CD4-positive, alpha-beta T cell treated with Interleukin-2 at 100 ng/mL for 4 hours (primary cell): ENCODE measurements at places on chromosomes 16 and 17.
A peak's percentile ranks its signal among the peaks of the same experiment; 100 is the strongest.

- no peak for DNase-seq
These were observed 64.1 kb upstream of the TRAP1 start for GRCh38 chr16:3781421-3781820.

- no peak for DNase-seq
These were observed 13.3 kb upstream of the DCAF7 start for GRCh38 chr17:63537001-63537400.

- DNase-seq = no peak
These were observed 8.3 kb downstream of the EFCAB5 start for GRCh38 chr17:29949696-29950095.

DNA sequence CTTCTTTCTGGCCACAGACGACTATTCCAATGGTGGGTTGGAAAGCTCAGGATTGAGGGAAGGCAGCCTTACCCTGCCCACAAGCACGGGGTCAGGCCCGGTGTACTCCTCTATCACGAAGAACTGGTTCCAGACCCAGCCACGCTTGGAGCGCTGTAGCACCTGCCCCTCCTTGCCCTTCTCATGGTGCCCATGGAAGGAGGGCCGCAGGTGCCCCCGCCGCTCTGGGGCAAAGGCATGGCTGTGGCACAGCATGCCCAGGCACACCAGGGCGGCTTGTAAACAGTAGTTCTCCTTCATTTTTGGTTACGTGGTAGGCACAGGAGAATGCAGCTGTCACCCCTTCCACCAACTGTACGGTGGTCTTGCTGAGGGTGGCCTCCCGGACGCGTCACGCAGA, 117.3 kb downstream of the CDH11 start:
- DNase-seq = no peak

- DNase-seq = no peak
These were observed 119.6 kb downstream of the CDH11 start for GRCh38 chr16:65002265-65002664.

DNA sequence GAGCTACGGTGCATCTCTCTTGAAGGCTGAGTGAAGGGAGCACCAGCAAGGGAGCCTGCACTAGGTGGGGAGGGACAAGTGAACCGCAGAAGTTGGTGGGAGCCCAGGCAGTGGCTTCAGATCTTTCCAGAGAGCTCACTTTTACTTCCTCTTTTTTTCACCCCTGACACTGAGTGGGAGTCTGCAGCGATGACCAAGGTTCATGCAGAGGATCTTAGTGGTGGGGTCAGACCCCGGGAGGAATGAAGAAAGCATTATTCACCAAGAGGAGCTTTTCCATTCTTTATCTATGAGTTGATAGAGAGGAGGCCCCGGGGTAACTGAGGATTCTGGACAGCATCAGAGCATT, 3.0 kb upstream of the CCL2 start:
- no peak for DNase-seq

GRCh38 chr16:3946604-3947180, 66.2 kb upstream of the CREBBP start:
- no peak for DNase-seq

GRCh38 chr16:72443809-72444208, 271.9 kb upstream of the PMFBP1 start:
- no peak for DNase-seq

GRCh38 chr17:46976626-46977270, 2.3 kb downstream of the RPRML start:
- DNase-seq = no peak

GRCh38 chr17:6241996-6242395, 171.8 kb downstream of the WSCD1 start:
- no peak for DNase-seq

DNA sequence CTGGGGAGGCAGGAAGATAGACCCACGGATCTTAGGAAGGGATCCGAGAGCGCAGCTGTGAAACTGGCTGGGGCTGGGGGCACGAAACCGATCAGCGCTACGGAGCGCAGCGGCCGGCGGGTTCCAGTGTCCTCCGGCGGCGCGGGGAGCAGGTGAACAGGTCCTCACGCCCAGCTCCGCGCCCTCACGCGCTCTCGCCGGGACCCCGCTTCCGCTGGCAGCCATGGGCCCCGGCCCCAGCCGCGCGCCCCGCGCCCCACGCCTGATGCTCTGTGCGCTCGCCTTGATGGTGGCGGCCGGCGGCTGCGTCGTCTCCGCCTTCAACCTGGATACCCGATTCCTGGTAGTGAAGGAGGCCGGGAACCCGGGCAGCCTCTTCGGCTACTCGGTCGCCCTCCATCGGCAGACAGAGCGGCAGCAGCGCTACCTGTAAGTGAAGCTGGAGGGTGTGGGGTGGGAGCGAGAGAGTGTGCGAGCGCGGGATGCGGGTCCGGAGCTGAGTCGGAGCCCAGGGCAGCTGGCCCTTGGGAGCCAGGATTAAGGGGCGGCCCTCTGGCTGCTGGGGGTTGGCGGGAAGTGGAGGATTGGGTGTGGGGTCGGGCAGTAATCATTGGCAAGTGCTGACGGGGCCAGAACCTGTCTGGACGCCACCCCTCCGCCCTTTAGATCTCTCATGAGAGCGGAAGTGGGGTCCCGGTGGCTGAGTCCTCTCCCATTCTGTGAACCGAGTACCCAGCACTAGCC, 479 bp downstream of the ITGA3 start:
- DNase-seq = peak; percentile 60

DNA sequence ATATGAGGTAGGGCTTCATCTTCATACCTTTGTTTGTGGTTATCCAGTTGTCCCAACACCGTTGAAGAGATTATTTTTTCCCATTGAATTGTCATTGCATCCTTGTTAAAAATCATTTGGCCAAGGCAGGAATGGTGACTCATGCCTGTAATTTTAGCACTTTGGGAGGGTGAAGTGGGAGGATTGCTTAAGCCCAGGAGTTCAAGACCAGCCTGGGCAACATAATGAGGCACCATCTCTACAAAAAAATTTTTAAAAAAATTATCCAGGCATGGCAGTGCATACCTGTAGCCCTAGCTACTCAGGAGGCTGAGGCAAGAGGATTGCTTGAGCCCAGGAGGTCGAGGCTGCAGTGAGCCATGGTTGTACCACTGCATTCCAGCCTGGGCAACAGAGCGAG, 223.9 kb downstream of the TANC2 start:
- no peak for DNase-seq

GRCh38 chr17:36132421-36132831, 28.8 kb downstream of the CCL4 start:
- no peak for DNase-seq

- DNase-seq = peak; percentile 85
These were observed 46.5 kb downstream of the SRCIN1 start for GRCh38 chr17:38559051-38559879.

GRCh38 chr16:71630808-71631207, 4.8 kb downstream of the MARVELD3 start:
- no peak for DNase-seq

DNA sequence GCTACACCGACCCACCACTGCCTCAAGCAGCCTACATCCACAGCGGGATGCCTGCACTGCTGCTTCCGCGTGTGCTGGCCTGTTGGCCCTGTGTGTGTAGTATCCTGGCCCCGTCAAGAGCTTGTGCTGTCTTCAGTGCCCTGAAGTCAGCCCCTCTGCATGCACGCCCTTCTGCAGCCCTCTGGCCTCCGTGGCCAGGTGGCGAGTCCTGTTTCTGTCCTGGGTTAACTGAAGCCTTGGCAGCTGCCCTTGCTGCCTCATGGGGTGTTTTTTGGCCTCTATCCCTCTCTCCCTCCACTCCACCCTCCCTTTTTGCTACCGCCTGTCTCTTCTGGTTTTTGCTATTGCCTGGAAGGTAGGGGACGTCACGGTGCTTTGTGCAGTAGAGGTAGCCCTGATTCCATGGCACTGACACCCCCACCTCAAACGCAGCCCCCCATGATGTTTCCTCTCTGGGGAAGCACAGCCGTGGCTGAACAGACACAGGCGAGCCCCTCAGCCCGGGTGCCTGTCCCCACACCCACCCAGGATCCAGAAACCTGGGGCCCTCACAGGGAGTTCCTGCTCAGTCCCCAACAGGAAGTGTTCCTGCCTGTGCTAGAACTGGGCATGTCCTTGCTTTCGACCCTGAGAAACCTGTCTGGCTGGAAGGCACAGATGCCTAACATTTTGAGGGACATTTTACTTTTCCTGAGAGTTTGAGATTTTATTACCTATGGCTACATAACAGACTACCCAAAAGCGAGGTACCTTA, 18.8 kb upstream of the AMZ2 start:
- no peak for DNase-seq

- no peak for DNase-seq
These were observed 18.6 kb downstream of the CD300LB start for GRCh38 chr17:74512624-74513091.

GRCh38 chr16:80570106-80570478, 29.3 kb downstream of the DYNLRB2 start:
- DNase-seq = no peak

DNA sequence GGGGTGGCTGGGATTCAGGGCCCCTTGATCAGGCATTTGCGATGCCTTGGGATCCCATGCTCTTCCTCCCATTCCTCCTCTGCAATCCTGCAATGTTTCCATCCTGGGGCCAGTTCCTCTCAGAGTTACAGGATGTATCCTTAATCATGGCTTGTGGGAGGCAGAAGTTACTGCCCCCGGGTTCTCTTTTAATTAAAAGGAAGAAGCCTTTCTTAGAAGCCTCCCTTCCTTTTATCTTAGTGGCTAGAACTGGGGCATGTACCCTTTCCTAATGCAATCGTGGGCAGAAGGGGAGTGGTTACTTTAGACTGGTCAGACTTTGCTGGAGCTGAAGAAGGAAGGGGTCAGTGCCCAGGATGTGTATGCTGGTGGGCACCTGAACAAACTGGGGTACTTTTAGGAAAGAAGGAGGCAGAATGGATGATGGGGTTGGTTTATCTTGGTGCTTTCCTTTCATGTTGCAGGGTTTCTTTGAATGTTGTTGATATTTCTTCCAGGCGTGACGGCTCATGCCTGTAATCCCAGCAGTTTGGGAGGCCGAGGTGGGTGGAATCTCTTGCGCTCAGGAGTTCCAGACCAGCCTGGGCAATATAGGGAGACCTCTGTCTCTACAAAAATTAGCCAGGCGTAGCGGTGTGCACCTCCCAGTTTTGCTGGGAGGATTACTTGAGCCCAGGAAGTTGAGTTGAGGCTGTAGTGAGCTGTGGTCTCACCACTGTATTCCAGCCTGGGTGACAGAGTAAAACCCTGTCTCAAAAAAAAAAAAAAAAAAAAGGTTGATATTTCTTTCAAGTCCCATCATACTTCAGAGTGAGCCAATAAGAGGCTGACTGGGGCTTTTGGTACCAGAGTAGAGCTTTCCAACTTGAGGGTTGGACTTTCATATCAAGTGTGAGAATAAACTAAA, 13.2 kb upstream of the SPN start:
- no peak for DNase-seq

- DNase-seq = no peak
These were observed 21.6 kb downstream of the ITPRIPL2 start for GRCh38 chr16:19135201-19135842.

DNA sequence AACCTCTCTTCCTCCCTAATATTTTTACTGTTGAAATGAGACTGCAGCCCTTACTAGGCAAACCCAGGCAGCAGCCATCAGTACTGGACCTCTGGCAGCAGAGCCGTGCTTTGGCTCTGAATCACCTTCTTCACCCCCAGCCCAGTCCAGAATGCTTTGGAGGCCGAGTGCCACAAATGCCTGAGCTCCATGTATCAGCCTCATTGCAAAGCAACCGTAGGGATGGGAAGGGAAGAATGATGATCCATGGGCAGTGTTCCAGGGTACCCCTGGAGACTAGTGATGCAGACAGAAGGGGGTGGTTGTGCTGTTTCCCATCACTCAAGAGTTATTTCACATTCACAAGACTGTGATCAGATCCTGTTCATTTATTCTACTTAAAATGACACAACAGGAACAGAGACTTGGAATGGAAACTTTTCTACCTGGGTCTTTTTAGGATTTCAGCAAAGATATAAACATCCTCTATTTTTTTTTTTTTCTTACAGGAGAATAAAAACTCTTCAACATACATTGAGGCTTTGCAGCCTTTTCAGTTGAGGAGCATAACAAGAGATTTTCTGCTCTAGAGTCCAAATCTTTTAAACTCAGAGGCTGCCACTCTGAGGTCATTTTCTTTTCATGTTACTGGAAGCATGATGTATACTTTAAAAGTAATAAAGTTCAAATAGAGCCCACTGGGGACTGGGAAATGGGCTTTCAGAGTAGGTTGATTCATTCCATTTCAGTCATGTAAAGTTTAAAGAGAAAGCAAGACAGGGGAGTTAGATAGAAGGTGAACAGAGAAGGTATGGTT, 138.3 kb downstream of the KCNJ2 start:
- no peak for DNase-seq

- DNase-seq = no peak
These were observed 26.6 kb downstream of the LCMT1 start for GRCh38 chr16:25138130-25138529.

DNA sequence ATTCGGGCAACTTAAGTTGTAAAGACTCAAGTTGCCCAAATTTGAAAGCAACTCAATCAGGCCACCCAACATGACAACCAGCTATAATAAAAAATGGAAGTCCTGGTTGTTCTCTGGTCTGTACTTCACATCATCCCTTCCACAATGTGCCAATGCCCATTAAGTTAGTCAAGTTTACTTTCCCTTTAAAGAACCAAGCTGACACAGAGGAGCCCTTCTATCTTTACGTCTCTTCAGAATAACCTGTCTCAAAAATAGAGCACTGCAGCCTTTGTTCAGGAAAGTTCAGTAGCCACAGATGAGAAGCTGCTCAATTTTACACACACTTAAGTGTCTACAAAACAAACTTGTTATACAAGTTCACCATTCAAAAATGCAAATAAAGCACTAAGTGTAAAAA, 75.1 kb upstream of the C17orf78 start:
- no peak for DNase-seq

GRCh38 chr17:81682565-81683207, 911 bp downstream of the ARL16 start:
- no peak for DNase-seq

DNA sequence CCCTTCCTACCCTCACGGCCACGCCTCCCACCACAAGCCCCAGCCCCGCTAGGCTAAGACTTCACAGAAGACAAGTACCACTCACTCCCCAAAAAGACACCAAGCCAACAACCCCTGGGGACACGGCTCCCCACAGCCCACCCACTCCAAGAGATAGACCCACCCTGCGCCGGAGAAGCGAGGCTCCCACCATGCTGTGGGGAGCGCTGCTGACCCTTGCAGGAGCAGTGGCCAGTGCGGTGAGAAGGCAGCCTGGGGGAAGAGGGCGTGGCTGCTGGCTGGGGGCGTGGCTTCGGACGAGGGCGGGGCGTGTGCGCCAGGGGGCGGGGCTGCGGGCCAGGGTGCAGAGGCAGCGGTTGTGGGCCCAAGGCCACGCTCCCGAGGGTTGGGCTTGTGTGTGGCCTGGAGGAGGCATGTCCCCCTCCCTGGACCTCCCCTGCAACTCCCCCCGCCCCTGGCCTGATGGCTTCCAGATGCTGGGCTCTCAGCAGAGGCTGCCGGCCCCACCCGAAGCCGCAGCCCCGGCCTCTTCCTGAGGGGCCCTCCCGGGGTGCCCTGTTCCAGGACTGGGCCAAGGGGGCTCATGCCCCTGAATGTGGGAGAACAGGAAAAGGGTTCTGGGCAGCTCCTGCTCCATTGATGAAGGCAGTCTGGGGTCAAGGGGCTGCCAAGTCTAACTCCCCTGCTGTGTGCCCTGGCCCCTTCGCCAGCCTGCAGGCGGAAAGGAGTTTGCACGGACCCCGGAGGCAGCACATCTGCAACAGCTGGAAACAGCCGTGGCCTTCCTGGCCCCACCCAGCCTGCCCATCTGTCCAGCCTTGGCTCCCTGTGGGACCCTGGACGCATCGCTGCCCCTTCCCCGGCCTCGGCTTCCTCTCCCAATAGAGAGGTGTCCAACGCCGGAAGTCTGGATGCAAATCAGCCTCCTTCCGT, 9.1 kb downstream of the TFAP4 start:
- no peak for DNase-seq
